Naive thymus-derived CD4-positive, alpha-beta T cell (primary cell): ENCODE measurements at places on chromosomes 2 and 18. TPM values are rescaled to one million over a fixed set of nuclear protein-coding genes. Genes with fewer than 3 reads are reported as not detected.

SOX11 gene
- total RNA-seq: not detected

OXER1 gene
- total RNA-seq: 0.37 TPM

TP53I3 gene
- total RNA-seq: 0.81 TPM

SCN7A gene
- not detected in 2 replicates for total RNA-seq

LIPG gene
- total RNA-seq: not detected

MLPH gene
- not detected in 2 replicates for total RNA-seq

STARD6 gene
- total RNA-seq: not detected

SUMO1 gene
- total RNA-seq: 48.1 TPM

THUMPD2 gene
- total RNA-seq: 7.6 TPM

ASB3 gene
- 37.1 TPM for total RNA-seq

TMEM169 gene
- 2.0 TPM for total RNA-seq

ERFE gene
- 0.28 and 0.31 TPM in 2 replicates for total RNA-seq

LRP1B gene
- not detected for total RNA-seq

INPP5D gene
- total RNA-seq: 232 TPM

STAMBP gene
- total RNA-seq: 22.2 TPM

ASXL3 gene
- not detected in 2 replicates for total RNA-seq

SH3RF3 gene
- 6.1 TPM for total RNA-seq

RAB6C gene
- total RNA-seq: not detected

DAW1 gene
- not detected for total RNA-seq

CDK15 gene
- total RNA-seq: not detected

HOXD1 gene
- not detected for total RNA-seq

KCNF1 gene
- total RNA-seq: not detected in 2 replicates

CHRND gene
- not detected for total RNA-seq

COL6A3 gene
- 2.2 TPM for total RNA-seq

PSTPIP2 gene
- total RNA-seq: 12.8 and 15.2 TPM in 2 replicates

MC5R gene
- 0.25 TPM in 1 of 2 replicates, not detected in the other for total RNA-seq

SRD5A2 gene
- total RNA-seq: not detected

LBX2 gene
- total RNA-seq: 0.65 and 0.81 TPM in 2 replicates

NOSTRIN gene
- total RNA-seq: 0.32 TPM

CRYBA2 gene
- not detected for total RNA-seq

TIGD1 gene
- 21.0 TPM for total RNA-seq

EFEMP1 gene
- not detected for total RNA-seq

RUFY4 gene
- total RNA-seq: 0.40 TPM

ITSN2 gene
- 106 TPM for total RNA-seq

CGREF1 gene
- total RNA-seq: 0.54 TPM

PDE1A gene
- not detected for total RNA-seq

DSC3 gene
- total RNA-seq: not detected in 2 replicates

SLC16A14 gene
- 0.49 TPM for total RNA-seq

COL5A2 gene
- total RNA-seq: 0.31 and 0.36 TPM in 2 replicates

SP140 gene
- total RNA-seq: 40.6 TPM

FRZB gene
- total RNA-seq: 0.08 TPM in 1 of 2 replicates, not detected in the other

NEB gene
- 1.2 TPM for total RNA-seq

ABCG8 gene
- total RNA-seq: not detected

AGAP1 gene
- 0.43 TPM for total RNA-seq

PAIP2B gene
- 12.8 TPM for total RNA-seq

DSC2 gene
- 0.42 TPM for total RNA-seq

ATP9B gene
- total RNA-seq: 28.3 and 36.1 TPM in 2 replicates

RNMT gene
- total RNA-seq: 83.1 TPM

CRYGC gene
- not detected for total RNA-seq

SLC4A3 gene
- 3.4 TPM for total RNA-seq

SGO2 gene
- 4.8 TPM for total RNA-seq

ABCB11 gene
- not detected for total RNA-seq

ACKR3 gene
- total RNA-seq: 2.8 TPM

SLC11A1 gene
- total RNA-seq: 1.1 TPM

CKAP2L gene
- not detected for total RNA-seq
